ENCODE measurements at places on chromosomes 7 and 10. TPM values are rescaled to one million over a fixed set of nuclear protein-coding genes. Genes with fewer than 3 reads are reported as not detected.

DNA sequence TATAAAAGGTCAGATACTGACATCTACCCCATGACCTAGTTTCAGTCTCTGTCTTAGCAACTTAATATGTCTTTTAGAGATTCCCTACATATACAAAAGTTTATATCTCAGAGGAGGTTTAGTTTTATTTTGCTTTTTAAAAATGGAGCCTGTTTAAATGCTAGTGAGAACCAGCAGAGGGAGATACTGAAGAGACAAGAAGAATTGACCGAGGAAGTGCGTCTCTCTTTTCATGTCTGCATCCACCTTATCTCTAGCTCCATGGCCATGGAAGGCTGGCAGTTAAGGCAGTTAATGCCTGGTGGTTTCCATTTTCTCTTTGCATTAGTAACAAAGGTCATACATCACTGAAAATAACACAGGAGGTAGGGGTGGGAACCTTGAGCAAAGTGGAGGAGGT lies 10.7 kb downstream of the SUV39H2 start:
- DNase-seq: no peak

The MMS19 gene
- polyA plus RNA-seq: 97.7 TPM

GRCh38 chr7:100866729-100867039 lies 503 bp upstream of the TRIP6 start:
- no peak for DNase-seq

- no peak for DNase-seq
These were observed 18.9 kb upstream of the UNC5B start for GRCh38 chr10:71193516-71193915.

- no peak for DNase-seq
These were observed 5.3 kb downstream of the FRMD4A start for GRCh38 chr10:14325325-14325955.

DNA sequence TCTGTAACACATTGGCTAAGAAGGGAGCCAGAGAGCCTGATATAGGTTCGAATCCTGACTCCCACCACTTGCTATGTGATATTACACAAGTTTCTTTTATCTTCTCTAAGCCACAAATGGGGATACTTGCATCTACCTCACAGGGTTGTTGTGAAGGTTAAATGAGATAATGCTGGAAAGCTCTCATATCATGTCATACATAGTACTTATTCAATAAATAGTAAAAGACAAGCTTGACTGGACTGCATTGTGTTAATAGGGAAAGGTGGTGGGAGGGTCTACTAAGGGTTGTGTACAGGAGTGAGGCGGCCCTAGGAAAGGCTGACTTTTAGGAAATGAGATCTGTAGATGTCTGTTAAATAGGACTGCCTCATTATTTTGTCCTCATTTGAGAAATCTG lies 35.8 kb upstream of the DNMBP start:
- DNase-seq: no peak

The C7orf33 gene
- not detected for polyA plus RNA-seq

- DNase-seq: no peak
These were observed 2.7 kb downstream of the CAV1 start for GRCh38 chr7:116527521-116527920.

- no peak for DNase-seq
These were observed 138.8 kb downstream of the DNAJB6 start for GRCh38 chr7:157475601-157476000.

- DNase-seq: no peak
These were observed 174.8 kb upstream of the CDCA7L start for GRCh38 chr7:22120391-22121053.

All from left renal cortex interstitium (tissue), 4 donors.